Stomach (tissue), 19 donors: ENCODE measurements at places on chromosomes 2 and 18. TPM values are rescaled to one million over a fixed set of nuclear protein-coding genes. Genes with fewer than 3 reads are reported as not detected.

Gene LPIN1
- 25.0 TPM for total RNA-seq

Gene DSC2
- total RNA-seq: 10.4 TPM

GRCh38 chr18:33062834-33063364 lies 290.1 kb upstream of the KLHL14 start:
- DNase-seq: no peak
- H3K27me3 ChIP-seq: no peaks in the 10 kb centered on the region
- H3K36me3 ChIP-seq: no peaks in the 10 kb centered on the region
- no peak overlapping the region for H3K4me3 ChIP-seq
- H3K4me1 ChIP-seq: no peaks in the 10 kb centered on the region

Gene KIF5C
- under 0.01 TPM for total RNA-seq

- H3K27me3 ChIP-seq: no peaks in the 10 kb centered on the region
- no peak overlapping the region for H3K4me3 ChIP-seq
- H3K27ac ChIP-seq: no peak overlapping the region
Measured at GRCh38 chr2:129710670-129711495, 268.6 kb upstream of the RAB6C start.

GRCh38 chr2:71045151-71045550 lies 23.3 kb upstream of the NAGK start:
- H3K36me3 ChIP-seq: no peaks in the 10 kb centered on the region
- H3K4me1 ChIP-seq: peaks cover 5% of the 10 kb centered on the region
- H3K27me3 ChIP-seq: peaks cover 22% of the 10 kb centered on the region
- H3K27ac ChIP-seq: no peak overlapping the region
- no peak for DNase-seq
- H3K4me3 ChIP-seq: no peak overlapping the region

Gene POMC
- total RNA-seq: 0.92 TPM

- H3K27me3 ChIP-seq: no peaks in the 10 kb centered on the region
- H3K4me3 ChIP-seq: no peak overlapping the region
- peaks cover 7% of the 10 kb centered on the region for H3K4me1 ChIP-seq
- H3K27ac ChIP-seq: no peak overlapping the region
Measured at GRCh38 chr2:53751728-53752127, 15.9 kb upstream of the CHAC2 start.

GRCh38 chr2:133345638-133346037 lies 222.6 kb downstream of the NCKAP5 start:
- H3K27me3 ChIP-seq: no peaks in the 10 kb centered on the region
- no peak overlapping the region for H3K4me3 ChIP-seq
- no peaks in the 10 kb centered on the region for H3K4me1 ChIP-seq
- H3K36me3 ChIP-seq: no peaks in the 10 kb centered on the region
- H3K27ac ChIP-seq: no peak overlapping the region

GRCh38 chr18:35164133-35164532 lies 76.7 kb upstream of the ZNF397 start:
- no peaks in the 10 kb centered on the region for H3K27me3 ChIP-seq
- H3K27ac ChIP-seq: no peak overlapping the region
- no peak overlapping the region for H3K4me3 ChIP-seq
- H3K36me3 ChIP-seq: no peaks in the 10 kb centered on the region

DNA sequence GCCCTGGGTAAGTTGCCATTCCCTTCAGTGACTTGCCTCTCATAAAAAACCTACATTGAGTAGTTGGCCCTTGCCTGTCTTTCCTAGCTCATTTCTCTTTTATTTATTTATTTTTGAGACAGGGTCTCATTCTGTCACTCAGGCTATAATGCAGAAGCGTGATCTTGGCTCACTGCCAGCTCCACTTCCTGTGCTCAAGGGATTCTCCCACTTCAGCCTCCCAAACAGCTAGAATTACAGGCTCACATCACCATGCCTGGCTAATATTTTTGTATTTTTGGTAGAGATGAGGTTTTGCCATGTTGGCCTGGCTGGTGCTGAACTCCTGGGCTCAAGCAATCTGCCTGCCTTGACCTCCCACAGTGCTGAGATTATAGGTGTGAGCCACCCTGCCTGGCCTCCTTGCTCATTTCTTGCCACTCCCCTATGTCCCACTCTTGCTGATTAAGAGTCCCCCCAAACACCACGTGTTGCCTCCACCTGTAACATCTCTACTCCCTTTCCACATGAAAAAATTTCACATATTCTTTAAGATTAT lies 12.6 kb downstream of the EVA1A start:
- no peaks in the 10 kb centered on the region for H3K27me3 ChIP-seq
- peak; percentile 30 for DNase-seq
- no peaks in the 10 kb centered on the region for H3K36me3 ChIP-seq
- no peaks in the 10 kb centered on the region for H3K4me1 ChIP-seq

Gene LIMS4
- 4.4 TPM for total RNA-seq

DNA sequence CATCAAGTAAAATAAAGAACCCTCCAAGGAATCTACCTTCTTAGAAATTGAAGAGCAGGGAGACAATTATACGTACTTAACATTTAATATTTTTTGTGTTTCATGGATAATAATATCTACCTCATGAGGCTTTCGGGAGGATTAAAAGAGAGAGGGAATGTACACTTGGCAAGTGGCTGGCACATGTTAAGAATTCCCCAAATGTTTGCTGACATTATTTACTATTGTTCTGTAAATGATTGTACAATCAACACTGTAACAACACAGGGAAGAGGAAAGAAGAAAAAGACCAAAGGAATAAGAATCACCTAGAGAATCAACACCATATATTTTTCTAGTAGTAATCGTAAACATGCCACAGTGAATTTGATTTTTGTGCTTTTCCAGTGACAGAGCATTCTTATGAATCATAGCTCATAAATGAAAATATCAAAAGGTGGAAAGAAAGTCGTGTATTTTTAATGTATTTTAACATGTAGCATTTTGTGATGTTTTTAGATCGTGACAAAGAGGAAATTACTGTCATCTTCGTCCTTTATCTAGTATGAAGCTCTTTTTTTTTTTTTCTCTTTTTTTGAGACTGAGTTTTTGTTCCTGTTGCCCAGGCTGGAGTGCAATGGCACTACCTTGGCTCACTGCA lies 67.3 kb downstream of the B3GNT2 start:
- DNase-seq: no peak
- no peaks in the 10 kb centered on the region for H3K36me3 ChIP-seq
- H3K4me1 ChIP-seq: no peaks in the 10 kb centered on the region
- no peak overlapping the region for H3K4me3 ChIP-seq
- H3K27ac ChIP-seq: no peak overlapping the region
- no peaks in the 10 kb centered on the region for H3K27me3 ChIP-seq

Gene FOXD4L1
- not detected for total RNA-seq
